Stimulated activated CD8-positive, alpha-beta memory T cell treated with anti-CD3 and anti-CD28 coated beads, Interleukin-2, amount 100 ng/mL, for 48 hours (primary cell): ENCODE measurements at places on chromosomes 3 and 15.

DNA sequence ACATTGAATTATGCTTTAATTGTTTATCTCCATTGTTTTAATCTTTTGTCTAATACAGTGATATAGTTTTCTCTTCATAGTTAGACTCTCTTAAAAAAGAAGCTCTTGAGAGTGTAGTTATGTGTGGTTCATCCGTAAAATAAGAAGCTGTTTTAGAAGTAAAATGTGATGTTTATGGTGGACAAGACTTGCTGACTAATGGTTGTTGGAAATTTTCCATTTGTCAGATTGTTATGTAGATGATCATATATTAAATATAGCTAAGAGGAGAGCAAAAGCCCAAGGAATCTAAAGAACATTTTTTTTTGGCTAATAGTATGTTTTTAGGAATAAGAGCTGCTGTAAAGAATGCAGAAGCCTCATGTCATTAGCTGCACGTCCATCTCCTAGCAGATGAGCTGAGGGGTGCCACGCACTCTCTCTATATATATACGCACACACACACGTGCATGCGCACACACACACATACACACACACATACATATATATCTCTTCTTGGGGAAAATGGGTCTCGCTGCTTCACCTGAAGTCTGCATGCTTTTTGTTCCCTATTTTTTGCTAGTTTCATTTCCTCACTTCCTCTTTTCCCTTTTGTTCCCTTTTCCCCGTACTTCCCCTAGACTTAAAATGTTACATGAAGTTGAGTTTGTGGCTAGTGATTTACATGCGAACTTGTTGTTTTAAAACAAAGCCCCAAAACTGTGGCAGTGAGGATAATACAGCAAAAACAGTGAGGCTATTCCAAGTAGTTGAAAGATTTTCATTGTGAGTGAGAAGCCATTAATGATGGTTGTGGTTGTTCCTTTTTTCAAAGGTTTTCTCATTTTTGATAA is 107.8 kb downstream of the MBNL1 start:
- no peak for DNase-seq

- no peak for DNase-seq
These were observed 92.7 kb upstream of the PRICKLE2 start for GRCh38 chr3:64318001-64318400.

- DNase-seq = no peak
These were observed 47.9 kb upstream of the DCLK3 start for GRCh38 chr3:36812240-36812639.

DNA sequence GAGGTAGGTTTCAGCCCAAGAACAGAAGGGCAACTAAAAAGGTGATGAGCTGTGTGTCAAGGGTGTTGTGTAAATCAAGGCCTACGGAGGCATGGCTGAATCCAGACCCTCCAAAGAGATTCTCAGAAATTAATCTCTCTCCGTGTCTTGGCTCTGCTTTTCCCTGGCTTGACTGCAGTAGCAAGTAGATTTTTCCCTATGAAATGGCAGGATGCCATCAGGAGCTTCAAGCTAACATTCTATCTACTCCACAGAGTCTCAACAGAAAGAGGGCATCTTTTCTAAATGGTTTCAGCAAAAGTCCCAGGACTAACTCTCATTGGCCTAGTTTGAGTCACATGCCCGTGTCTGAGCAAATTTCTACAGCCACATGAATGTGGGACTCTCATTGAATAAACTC is 58.3 kb downstream of the LSM3 start:
- DNase-seq = no peak

GRCh38 chr15:36175186-36175740 is 404.2 kb upstream of the CDIN1 start:
- DNase-seq = no peak
